ENCODE measurements at places on chromosomes 7 and 10.

GRCh38 chr7:139950881-139951525 lies 111.7 kb downstream of the PARP12 start:
- DNase-seq: no peak

GRCh38 chr7:71547426-71547825 lies 415.5 kb downstream of the GALNT17 start:
- DNase-seq: no peak

GRCh38 chr10:100882671-100883311 lies 30.0 kb upstream of the SLF2 start:
- no peak for DNase-seq

GRCh38 chr7:37484426-37485073 lies 35.9 kb upstream of the ELMO1 start:
- no peak for DNase-seq

GRCh38 chr10:33410096-33410859 lies 75.8 kb upstream of the NRP1 start:
- no peak for DNase-seq

DNA sequence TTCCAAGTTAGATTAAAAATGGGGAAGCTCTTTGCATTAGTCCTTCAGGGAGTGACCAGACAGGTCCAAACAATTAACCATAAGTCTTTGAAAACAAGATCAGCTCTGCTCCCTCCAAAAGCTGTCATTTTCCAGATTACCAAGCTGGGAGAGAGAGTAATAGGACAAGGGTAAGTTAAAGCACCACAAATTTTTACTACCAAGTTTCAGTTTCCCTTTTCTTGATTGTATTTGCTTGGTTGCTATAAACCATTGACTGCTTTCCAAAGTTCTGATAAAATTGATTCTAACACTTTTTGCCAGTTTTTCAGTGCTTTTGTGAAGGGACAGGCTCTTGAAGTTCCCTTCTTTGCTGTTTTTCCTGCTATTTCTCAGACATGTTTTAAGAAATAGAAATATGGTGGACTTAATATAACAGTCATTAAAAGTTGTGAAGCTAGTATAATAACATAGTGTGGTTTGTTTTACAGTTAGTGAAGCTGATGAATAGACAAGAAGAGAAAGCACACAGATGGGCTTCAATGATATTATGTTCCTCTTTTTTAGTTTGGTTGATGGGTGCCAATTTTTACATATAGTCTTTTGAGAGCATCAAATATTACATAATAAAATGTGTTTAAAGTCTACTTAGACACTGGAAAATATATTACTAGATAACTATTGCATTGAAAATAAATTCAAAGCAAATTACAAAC lies 40.0 kb upstream of the ZNF365 start:
- peak; percentile 9 for DNase-seq
